NT2/D1 (cell line): ENCODE measurements at places on chromosomes 3 and 15.

DNA sequence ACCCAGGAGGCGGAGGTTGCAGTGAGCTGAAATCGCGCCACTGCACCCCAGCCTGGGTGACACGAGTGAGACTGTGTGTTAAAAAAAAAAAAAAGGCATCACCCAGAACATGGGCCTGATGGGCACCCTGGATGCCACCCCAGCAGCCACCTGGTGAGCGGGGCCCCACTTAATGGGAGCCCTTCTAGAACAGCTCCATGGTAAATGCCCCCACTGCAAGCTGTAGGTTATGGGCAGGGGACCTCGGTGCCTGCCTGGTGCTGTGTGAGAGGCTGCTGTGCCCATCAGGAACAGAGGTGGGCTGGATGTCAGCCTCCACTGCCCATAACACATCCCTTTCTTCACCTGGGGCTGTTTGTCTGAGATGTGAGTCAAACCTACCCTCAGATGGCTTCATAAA is 156.2 kb upstream of the MEF2A start:
- DNase-seq: no peak

- DNase-seq: no peak
These were observed 32.5 kb downstream of the DCUN1D1 start for GRCh38 chr3:182947888-182948287.

- no peak for DNase-seq
These were observed 42.2 kb downstream of the CMSS1 start for GRCh38 chr3:99859825-99860224.

DNA sequence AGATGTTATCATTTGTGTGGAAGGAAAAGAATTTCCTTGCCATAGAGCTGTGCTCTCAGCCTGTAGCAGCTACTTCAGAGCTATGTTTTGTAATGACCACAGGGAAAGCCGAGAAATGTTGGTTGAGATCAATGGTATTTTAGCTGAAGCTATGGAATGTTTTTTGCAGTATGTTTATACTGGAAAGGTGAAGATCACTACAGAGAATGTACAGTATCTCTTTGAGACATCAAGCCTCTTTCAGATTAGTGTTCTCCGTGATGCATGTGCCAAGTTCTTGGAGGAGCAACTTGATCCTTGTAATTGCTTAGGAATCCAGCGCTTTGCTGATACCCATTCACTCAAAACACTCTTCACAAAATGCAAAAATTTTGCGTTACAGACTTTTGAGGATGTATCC is 15.1 kb downstream of the KLHL24 start:
- DNase-seq: no peak

DNA sequence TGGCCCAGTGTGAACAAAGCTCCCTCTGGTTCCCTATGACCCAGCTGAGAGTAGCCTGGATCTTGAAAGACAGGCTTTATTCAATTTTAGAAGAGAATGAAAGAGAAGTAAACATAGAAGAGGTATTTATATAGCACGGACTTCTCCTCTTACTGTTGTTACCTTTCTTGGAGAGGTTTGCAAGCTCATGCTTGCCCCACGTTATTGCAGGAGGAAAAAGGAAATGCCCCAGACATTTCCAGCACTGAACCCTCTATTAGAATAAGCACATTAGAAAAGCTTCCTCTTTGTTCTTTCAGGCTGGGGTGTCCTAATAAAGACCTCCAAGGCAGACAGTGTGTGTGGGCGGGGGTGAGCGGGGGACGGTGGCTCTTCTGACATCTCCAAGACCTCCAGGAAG is 98.7 kb upstream of the AGBL1 start:
- DNase-seq: no peak

- DNase-seq: no peak
These were observed 14.0 kb downstream of the PLA1A start for GRCh38 chr3:119611664-119612063.

DNA sequence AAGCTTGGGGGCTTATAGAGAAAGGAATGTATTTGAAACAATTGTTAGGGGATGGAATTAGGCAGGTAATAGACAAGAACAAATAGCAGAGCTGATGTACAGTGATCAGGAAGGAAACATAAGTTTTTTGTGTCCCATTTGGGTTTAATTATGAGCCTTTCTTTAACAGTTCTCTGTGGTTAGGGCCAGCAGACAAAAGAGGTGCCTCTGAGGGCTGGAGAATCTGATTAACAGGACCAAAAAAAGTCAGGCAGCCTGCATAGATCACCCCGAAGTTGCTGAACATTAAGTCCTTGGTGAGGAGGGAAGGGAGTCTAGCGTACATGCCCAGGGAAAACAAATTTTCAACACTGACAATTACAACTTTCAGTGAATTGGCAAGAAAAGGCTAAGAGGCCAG is 88.6 kb upstream of the SPRED1 start:
- no peak for DNase-seq

DNA sequence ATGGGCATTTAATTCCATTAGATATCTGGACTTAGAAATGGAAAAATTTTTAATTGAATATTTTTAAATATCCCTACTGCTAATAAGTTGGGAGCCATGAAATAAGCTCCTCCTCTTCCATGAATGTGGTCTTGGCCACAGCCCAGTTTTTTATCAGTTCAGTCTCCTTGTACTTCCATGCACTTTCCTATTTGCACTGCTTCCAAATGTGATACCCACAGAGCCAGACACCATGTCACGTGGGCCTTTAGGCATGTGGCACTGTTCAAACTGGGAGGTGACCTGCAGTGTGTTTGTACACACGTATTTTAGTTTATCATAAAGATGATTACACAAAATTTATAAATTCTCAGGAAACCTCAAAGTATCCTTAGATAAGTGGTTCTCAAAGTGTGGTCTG is 80.1 kb upstream of the DGKG start:
- DNase-seq: no peak

DNA sequence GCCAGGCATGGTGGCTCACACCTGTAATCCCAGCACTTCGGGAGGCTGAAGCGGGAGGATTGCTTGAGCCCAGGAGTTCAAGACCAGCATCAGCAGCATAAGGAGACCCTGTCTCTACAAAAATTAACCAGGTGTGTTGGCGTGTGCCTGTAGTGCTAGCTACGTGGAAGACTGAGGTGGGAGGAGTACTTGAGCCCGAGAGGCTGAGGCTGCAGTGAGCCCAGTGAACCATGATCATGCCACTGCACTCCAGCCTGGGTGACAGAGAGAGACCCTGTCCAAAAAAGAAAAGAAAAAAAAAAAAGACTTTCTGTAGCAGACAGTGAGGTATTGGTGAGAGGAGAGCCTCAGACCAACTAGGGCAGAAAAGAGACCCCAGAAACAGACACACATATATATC is 263.8 kb downstream of the XXYLT1 start:
- no peak for DNase-seq

DNA sequence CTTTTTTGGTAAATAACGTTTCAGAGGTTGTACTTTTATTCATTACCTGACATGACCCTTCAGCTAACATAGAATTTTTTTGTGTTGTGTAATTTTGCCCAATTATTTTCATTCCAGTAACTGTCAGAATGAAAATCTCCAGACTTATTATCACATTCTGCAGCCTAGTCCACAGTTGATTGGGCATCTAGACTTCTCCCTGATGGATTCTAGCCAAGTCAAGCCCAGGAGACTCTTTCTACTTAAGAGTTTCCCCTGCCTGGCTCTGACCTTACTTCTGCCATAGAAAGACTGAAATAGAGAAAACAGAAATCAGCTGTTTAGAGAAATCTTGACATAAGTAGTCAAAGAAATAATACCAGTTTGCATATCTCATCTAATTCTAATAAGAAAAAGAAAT is 82.9 kb upstream of the CDAN1 start:
- DNase-seq: no peak

- no peak for DNase-seq
These were observed 10.6 kb upstream of the UTS2B start for GRCh38 chr3:191340966-191341365.

- DNase-seq: no peak
These were observed 193.7 kb upstream of the MME start for GRCh38 chr3:154886437-154886836.

DNA sequence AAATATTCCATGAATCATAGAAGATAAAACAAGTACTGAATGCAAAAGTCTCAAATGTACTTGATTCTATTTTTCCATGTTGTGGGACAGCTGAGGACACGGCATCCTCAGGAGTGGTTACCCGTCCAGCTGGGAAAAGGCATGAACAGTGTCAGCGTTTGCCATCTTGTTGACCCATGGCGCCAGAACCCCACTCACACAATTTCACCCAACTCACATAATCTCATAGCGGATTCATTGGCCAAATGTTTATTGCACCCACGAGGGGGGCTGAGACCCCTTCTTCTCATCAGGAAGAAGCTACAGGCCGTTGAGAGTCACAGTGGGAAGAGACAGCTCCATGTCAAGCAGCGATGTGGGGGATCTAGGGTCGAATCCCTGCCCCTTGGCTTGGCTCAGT is 72.9 kb downstream of the OCA2 start:
- no peak for DNase-seq

DNA sequence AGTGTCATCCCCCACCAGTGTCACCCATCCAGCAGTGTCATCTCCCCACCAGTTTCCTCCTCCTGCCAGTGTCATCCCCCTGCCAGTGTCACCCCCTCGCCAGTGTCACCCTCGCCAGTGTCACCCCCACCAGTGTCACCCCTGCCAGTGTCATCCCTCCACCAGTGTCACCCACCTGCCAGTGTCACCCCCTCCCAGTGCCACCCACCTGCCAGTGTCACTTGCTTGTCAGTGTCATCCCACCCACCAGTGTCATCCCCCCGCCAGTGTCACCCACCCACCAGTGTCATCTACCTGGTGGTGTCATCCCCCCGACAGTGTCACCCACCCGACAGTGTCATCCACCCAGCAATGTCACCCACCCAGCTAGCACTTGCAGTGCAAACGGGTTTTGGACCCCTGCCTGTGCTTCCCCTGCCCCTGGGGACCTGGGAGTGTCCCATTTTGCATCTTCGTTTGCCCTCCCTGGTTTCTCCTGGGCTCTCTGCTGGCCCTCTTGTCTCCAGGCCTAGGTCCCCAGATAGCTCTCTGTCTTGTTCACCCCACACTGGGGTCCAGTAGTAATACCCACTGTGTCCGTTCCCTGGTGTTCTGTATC is 99.8 kb upstream of the PRR20G start:
- DNase-seq: no peak

GRCh38 chr15:48765022-48765421 is 45.8 kb downstream of the CEP152 start:
- DNase-seq: no peak

- DNase-seq: no peak
These were observed 64.2 kb downstream of the BOC start for GRCh38 chr3:113275583-113275928.

DNA sequence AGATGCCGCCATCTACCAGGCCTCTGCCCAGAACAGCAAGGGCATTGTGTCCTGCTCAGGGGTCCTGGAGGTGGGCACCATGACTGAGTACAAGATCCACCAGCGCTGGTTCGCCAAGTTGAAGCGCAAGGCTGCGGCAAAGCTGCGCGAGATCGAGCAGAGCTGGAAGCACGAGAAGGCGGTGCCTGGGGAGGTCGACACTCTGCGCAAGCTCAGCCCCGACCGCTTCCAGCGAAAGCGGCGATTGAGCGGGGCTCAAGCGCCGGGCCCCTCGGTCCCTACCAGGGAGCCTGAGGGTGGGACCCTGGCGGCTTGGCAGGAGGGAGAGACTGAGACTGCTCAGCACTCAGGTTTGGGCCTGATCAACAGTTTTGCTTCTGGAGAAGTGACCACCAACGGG is 22.6 kb downstream of the ALPK3 start:
- DNase-seq: no peak

DNA sequence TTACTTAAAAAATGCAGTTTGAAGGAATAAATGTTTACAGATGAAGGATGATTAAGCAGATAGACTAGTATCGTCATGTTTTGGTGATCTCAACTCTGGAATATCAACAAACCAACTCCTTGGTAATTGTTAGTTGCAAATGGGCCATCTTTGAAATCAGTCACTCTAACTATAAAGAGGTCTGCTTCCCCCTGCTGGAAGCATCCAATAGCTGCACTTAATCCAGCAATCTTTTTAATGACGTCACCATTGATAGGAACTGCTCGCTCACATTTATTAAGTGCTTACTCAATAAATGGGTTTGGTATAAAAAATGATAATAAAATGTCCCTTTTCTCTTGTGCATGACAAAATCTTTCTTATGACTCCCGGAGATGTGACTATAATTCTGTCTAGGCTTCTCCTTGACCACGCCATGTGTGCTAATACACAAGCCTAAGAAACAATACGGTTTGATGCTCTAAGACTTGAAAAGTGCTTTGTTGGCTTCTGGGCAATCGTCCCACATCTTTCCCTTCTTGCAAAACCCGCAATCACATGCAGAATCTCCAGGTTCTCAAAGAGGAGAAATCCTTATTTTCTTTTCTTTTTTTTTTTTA is 227.6 kb upstream of the POU1F1 start:
- peak; percentile 27 for DNase-seq
